ENCODE measurements at places on chromosomes 1 and 21. TPM values are rescaled to one million over a fixed set of nuclear protein-coding genes. Genes with fewer than 3 reads are reported as not detected.

DNA sequence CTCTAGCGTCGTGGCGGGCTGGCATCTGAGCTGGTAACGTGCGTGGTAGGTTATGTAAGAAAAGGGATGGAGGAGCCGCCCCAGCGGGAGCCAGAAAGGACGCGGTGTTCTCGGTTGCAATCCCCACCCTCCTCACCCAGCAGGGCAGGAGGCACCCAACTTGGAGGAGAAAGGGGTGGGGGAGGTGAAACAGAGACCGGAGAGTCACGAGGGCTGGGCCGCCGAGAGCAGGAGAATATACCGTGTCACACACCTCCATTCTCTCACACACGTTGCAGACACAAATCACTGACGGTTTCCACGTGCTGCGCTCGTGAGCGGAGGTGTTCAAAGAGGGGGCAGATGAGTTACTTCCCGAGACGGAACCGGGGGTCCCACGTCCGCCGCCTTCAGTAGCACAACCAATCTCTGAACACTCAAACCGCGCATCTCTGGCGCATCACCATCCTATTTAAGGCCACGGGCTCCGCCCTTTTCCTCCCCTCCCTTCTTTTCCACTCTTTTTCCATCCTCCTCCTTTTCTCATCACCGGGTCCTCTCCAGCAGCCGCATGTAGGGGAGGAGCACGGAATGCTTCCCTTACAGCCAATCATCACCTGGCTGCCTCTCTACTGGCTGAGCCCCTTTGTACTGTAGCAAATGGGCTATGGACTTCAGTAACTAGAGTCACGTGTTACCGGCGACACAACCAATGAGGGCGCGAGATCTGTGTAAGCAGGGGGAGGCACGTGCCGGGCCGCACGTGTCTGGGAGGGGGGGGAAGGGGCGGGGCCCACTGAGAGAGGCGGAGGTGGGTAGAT, at the start of gene CIART:
TSS of gene CIART (plus strand) at position 797 of the 800 bp plus-strand sequence. CDS start 714 bp downstream, outside the sequence.
- DNase-seq: peak; percentile 96

- no peak for DNase-seq
Measured at GRCh38 chr1:15756143-15757015, 2.2 kb upstream of the FBLIM1 start.

GRCh38 chr1:220224033-220224432, 48.2 kb downstream of the RAB3GAP2 start:
- DNase-seq: no peak

DNA sequence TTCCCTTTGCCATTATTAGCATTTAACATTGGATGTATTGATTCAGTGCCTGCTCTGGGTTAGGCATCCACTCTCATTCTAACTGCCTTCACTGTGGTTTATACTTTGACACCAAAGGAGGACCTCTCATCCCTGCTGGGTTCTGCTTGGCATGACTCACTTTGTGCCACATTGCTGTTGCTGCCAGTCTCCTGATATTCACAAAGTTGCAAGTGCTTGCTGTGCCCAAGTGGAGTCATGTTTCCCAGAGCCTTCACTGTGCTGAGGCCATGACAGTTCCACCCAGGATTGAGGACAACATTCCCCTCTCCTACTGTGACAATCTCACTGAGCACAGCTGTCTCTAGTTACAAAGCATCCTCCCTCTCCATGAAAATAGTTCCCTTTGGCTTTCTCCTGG, 519.9 kb upstream of the USP24 start:
- DNase-seq: no peak

DNA sequence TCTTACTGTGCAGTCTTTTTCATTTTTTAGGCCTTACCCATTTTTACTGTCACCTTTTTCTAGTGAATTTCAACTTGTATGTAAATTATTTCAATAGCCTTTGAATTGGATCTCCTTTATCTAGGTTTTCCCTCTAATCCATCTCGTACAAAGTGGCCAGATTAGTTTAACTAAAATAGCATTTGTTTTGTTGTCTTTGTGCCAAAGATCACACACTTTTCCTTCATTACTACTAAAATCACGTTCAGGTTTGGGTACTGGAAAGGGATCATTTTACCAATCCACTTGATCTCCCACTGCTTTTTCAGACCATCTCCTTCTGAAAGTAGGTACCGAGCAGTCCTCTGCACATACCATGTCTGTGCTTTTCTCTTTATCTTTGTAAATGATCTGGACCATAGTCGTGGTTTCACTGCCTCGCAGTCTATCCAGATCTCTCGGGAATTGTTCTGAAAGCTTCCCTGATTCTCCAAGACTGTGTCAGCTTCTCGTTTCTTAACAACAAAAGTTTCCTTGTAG, 20.1 kb downstream of the KDM1A start:
- no peak for DNase-seq

DNA sequence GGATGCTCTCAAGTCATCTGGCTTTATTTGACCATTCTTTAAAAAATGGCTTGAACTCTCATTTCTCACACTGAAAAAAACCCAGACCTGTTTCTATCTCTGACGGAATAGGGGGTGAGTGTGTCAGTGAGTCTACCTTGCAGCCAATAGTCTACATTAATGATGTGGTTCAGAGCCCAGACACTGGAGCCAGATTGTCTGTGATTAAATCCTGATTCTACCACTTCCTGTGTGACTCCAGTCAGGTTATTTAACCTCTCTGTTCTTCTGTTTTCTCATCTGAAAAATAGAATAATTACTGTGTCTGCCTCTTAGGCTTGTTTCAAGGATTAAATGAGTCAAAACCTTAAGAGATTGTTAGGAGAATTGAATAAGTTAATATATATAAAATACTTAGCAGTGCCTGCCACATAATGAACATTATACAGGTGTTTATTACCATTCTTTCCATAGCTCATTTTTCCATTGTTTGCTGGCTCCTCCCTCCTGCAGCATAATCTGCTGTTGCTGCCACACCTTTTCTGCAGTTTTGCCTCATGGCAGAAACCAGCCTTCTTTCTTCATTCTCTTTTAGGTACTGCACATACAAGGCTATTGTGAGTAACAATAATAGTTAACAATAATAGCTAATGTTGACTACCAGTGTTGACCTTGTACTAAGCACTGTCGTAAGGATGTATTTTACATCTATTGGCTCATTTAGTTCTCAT, 157.6 kb upstream of the IVNS1ABP start:
- no peak for DNase-seq

DNA sequence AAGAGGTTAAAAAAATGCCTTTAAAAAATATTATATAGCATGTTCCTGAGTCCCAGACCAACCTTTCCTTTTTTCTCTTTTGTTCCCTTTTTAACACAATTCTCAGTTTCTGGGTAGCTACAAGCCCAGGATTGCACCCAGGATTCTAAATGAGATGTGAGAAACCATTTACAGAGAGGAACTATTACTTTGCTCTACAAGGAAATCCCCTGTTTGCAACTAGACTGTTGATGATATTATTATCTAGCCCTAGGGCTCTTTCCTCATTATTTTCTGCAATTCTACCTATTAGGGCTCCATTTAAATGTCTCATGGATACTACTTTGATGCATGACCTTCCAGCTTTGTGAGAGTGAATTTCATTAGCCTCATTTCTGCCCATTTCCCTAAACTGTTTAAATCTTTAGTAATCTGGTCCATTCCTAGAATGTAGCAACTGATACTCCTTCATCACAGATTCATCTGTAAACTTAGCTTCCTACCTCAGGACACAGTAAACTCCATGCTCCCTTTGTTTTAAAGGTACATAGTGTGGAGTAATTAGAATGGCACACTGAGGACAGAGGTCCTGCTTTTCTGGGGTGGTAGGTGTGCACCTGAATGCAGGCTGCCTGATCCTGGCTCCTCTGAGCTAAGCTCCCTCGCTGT, 7.1 kb upstream of the KIF14 start:
- DNase-seq: no peak

DNA sequence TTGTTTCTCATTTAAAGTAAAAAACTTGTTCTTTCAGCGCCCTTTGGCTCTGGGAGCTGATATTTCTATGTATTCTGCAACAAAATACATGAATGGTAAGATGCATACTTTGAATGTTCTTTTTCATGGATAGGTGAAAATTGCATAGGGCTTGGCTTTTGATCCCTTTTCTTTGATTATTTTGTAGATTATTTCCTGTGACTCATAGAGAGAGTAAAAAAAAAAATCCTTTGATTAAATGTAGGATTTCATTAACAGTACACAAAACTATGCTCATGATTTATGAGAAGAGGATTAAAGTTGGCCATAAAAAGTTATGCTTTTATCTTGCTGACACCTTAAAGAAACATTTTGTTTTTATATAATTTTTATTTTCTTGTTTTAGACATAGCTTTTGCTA, 18.7 kb downstream of the CTH start:
- no peak for DNase-seq

- DNase-seq: no peak
Measured at GRCh38 chr1:113515498-113515897, 125.2 kb downstream of the MAGI3 start.

GRCh38 chr1:22880174-22880601, 92.5 kb downstream of the LACTBL1 start:
- no peak for DNase-seq

- no peak for DNase-seq
Measured at GRCh38 chr1:231591466-231591865, 35.1 kb upstream of the DISC1 start.

DNA sequence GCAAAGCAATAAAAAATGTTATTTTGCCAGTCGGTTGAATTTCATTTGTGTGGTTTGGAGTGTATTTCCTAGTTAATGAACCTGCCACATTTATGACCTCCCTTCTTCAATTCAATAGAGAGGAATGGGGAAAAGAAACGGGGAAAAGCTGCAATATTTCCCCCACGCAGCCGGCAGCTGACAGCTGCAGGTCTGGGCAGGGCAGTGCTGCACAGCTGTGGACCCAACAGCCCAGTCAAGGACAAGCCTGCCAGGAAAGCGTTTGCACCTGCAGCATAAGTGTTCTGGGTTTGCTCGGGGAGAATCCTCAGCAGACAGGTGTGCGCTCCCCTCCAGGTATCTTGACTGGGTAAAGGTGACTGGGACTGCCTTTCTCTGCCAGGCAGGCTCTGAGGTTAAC, 53.4 kb downstream of the FBXO2 start:
- DNase-seq: no peak

- DNase-seq: no peak
Measured at GRCh38 chr1:21256776-21257175, 33.5 kb downstream of the ECE1 start.

DNA sequence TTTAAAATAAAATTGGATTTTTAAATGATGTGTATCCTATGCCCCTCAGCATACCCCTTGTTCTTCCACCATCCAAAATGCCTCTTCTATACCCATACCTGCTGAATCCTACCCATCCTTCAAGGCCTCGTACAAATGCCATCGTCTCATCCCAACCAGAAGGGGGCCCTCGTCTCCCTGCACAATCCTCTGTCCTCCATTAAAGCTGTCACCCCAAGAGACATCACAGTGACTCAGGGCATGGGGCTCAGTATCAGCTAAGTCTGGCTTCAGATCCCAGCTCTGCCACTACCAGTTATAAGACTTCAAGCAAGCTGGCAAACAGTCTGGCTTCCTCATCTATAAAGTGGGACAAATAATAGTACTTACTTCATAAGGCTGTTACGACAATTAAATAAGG, 23.8 kb downstream of the IGFN1 start:
- no peak for DNase-seq

DNA sequence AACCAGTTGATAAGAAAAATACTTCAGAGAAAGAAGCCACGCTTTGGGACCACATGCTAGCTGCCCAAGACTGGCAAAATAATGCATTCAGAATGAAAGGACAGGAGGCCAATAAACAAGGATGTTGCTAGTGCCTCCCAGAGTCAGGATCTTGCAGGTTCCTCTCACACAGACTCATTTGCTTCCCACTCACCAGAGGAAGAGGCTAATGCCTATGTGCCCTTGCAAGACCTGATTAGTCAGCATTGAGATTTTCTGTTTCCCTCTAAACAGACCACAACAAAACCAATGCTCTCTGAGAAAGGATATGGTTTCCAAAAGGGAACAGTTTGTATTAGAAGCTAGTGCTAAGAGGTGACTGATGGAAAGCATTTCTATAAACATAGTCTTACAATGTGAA, 85.7 kb downstream of the NRDC start:
- no peak for DNase-seq

DNA sequence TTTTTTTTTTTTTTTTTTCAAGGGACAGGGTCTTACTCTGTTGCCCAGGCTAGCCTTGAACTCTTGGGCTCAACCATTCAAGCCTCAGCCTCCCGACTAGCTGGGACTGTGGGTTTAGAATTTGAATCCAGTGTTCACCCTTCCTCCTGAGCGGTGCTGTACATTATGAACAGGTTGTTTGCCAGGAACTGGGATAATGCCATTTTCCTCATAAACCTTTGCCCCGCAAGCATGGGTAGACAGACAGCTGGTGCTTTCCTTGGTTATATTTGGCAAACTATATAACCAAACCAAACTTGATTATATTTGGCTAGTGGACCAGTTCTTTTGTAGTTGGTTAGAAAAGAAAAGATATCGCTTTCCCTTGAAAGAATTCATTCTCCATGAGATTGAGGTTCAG, 54.9 kb downstream of the GALNT2 start:
- DNase-seq: no peak

DNA sequence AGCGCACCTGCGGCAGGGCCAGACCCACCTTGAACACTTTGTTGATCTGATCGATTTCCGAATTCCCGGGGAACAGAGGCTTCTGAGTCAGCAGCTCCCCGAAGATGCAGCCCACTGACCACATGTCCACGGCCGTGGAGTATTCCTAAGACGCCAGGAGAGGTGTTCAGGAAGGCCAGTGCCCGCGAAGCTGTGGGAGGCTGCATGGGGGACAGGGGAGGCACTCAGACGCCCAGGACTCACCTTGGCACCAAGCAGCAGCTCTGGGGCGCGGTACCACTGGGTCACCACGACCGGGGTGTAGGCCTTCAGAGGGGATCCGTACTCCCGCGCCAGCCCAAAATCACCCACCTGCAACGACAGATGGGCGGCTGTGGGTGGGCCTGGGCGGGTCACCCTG, 11.2 kb upstream of the SLC35E2B start:
- peak; percentile 28 for DNase-seq

- DNase-seq: no peak
Measured at GRCh38 chr1:242225767-242226573, 227.1 kb upstream of the MAP1LC3C start.

- no peak for DNase-seq
Measured at GRCh38 chr1:214186103-214186824, 94.7 kb upstream of the SMYD2 start.

DNA sequence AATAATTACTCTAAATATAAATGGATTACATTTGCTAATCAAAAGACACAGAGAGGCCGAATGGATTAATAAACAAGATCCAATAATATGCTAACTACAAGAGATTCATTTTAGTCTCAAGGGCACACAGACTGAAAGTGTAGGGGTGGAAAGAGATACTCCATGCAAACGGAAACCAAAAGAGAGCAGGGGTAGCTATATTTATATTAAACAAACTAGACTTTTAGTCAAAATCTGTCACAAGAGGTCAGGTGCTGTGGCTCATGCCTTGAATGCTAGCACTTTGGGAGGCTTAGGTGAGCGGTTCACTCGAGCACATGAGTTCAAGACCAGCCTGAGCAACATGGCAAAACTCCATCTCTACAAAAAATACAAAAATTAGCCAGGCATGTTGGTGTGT, 33.6 kb upstream of the DISP1 start:
- DNase-seq: no peak

S100A16 gene
- 23.3 TPM for total RNA-seq

BLACAT1 gene
- total RNA-seq: not detected

PADI1 gene
- not detected for total RNA-seq

TPTE gene
- not detected for total RNA-seq

SMPDL3B gene
- total RNA-seq: not detected

SYT14 gene
- 0.18 TPM for total RNA-seq

KLF17 gene
- total RNA-seq: not detected

LRRC53 gene
- total RNA-seq: not detected

TP73 gene
- 0.13 TPM for total RNA-seq

DTL gene
- 0.17 TPM for total RNA-seq

Measured in psoas muscle (tissue), 8 donors.